Astrocyte of the cerebellum (primary cell): ENCODE measurements at places on chromosomes 4 and X.

- DNase-seq, result no peak
Measured at GRCh38 chr4:184318852-184319251, 101.2 kb upstream of the ENPP6 start.

DNA sequence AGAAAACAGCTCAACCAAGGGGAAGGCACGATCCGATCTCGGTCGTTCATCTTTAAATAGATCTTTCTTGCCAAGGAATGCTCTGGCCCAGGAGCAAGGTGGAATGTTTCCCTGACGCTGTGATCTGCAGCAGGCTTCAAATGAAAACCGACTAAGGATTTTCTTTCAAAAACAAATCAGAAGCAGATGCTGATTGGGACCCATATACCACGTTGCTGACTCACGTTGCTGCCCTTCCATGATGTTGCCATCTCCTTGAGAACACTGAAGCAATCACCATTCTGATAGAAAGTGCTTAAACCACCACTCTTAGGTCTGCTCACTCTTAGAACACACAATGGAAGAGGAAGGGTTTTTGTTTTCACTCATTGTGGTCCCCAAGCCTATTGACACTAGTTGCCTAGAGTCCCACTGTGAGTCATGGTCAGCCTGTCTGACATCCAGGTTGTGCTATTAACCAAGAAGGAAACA, 26.1 kb downstream of the LAMTOR3 start:
- peak; percentile 19 for DNase-seq

- no peak for DNase-seq
Measured at GRCh38 chr4:138007572-138007971, 234.6 kb downstream of the SLC7A11 start.

DNA sequence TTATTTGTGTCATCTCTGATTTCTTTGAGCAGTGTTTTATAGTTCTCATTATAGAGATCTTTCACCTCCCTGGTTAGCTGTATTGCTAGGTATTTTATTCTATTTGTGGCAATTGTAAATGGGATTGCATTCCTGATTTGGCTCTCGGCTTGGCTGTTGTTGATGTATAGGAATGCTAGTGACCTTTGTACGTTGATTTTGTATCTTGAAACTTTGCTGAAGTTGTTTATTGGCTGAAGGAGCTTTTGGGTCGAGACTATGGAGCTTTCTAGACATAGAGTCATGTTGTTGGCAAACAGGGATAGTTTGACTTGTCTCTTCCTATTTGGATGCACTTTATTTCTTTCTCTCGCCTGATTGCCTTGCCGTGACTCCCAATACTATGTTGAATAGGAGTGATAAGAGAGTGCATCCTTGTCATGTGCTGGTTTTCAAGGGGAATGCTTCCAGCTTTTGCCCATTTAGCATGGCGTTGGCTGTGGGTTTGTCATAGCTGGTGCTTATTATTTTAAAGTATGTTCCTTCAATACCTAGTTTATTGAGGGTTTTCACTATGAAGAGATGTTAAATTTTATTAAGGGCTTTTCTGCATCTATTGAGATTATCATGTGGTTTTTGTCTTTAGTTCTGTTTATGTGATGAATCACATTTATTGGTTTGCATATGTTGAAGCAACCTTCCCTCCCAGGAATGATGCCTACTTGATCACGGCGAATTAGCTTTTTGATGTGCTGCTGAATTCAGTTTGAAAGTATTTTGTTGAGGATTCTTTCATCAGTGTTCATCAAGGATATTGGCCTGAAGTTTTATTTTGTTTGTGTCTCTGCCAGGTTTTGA, 72.7 kb upstream of the BOD1L1 start:
- peak; percentile 71 for DNase-seq

DNA sequence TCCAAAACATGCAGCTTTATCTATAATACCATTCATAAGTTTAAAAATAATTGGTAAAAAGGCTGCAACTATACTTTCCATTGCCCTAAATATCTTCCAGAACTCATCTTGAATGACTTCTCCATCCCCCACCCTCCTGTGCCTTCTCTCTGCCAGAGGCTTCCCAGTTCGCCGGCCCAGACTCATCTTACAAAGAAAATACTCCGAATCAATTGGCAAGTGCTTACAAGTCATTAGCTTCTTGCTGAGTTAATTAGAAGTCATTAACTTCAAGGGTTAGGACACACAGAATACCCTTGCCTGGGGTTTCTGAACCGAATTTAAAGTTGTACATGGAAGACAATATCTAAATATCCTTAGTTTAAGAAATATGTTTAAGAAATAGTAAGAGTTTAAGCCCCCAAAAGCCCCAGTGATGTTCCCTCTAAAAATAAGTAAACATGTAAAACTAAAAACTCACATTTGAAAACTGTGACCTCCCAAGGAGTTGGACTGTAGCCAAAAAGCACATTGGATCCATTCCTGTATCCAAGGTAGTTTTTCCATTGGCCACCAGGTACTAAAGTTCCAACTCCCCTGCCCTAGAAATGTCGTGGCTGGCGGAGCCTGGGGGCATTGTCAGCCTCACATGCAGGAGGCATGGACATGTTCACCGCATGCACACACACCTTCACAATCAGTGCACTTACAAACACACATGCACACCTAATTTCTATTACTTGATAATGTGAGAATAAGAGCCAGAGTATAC, 535.2 kb upstream of the FAT1 start:
- DNase-seq, result no peak

DNA sequence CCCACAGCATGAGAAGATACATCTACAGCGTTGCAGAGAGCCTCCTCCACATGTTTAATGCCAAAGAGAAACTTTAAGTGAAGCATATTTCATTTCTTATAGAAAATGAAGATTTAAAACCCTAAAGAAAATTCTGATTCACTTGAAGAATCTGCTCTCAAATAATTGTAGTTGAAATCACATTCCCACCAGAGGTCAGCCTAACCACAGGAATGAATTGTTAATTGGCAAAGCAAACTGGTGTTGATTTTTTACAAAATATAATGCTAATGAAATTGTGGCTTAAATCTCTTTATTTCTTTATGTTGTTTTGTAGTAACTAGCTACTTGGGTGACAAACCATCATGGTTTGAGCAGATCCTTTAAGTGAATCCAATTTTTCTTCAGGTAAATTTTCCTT, 31.1 kb upstream of the WDR17 start:
- peak; percentile 50 for DNase-seq

GRCh38 chr4:93199492-93199891, 629.1 kb upstream of the ATOH1 start:
- peak; percentile 80 for DNase-seq

DNA sequence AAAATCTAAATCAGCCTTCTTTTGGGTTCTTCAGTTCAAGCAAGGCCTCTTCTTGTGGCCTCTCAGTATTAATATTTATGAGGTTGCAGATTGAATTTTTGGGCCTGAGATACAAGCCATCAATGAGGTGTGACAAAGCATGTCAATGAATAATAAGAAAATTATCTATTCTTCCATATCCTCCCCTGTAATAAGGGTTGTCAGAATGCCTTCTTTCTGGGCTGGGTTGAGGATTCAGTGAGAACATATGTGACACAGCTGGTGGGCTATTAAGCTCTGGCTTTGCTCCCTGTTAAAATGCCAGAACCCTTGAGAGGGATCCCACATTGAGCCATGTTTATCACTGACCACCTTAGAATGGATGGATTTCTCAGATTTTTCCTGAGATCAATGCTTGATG, 187.2 kb downstream of the AR start:
- DNase-seq, result no peak

GRCh38 chr4:125331116-125331515, 16.4 kb downstream of the FAT4 start:
- DNase-seq, result no peak

- DNase-seq, result no peak
Measured at GRCh38 chrX:46572340-46572936, 1.1 kb upstream of the CHST7 start.

- DNase-seq, result no peak
Measured at GRCh38 chr4:165524532-165525190, 145.9 kb downstream of the CPE start.

GRCh38 chr4:143667461-143667860, 33.0 kb downstream of the FREM3 start:
- DNase-seq, result peak; percentile 90

DNA sequence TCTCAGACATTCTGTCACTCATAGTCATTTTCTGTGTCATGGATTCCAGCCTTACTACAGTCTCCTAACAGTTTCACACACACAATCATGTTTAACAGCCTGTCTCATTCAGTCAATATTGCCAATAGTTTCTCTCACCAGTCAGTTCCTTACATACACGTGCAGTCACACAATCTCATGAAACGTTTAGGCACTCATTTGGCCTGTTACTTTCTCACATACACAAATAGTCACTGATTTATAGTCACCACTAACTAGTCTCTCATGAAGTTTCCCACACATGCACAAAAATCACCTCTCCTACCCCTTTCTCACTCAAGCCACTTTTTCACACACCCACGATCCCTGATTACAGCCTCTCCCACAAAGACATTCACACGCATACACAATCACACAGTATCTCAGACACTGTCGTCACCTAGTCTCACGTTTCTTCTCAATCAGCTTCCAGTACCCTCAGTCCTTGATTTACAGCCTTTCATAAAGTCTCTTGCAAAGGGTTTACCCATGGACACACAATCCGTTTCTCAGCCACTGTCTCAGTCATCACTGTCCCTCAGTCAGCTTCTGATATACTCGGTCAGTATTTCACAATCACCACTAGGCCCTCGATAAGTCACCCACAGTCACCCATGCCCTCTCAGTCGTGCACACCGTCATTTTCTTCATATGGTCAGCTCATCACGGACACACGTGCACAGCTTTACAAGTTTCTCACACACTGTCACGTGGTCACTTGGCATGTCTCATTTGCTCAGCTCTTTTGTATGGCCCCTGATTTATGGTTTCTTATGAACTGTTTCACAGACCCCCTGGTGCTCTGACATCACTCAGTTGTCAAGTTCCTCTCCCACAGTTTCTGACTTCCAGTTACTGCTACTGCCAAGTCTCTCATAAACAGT, 4.2 kb upstream of the CFP start:
- no peak for DNase-seq

- peak; percentile 31 for DNase-seq
Measured at GRCh38 chr4:17117746-17118145, 219.3 kb upstream of the LDB2 start.

- DNase-seq, result no peak
Measured at GRCh38 chr4:82905205-82905604, 4.7 kb downstream of the THAP9 start.

DNA sequence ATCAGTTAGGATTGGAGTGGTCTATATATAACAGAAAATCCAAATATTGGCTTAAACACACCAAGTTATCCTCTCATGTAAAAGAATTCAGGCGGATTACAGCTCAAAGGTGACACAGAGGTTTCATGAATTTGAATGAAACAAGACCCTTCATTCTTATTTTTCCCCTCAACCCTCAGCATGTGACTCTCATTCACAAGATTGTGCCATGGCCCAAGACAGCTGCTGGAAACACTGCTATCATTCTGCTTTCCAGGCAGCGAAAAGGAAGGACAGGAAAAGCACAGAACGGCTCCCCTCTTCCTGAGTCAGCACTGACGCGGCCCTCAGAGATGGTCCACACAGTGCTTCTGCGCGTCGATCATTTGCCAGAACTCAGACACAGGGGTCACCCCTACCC, 891.0 kb upstream of the FRG1 start:
- DNase-seq, result no peak

DNA sequence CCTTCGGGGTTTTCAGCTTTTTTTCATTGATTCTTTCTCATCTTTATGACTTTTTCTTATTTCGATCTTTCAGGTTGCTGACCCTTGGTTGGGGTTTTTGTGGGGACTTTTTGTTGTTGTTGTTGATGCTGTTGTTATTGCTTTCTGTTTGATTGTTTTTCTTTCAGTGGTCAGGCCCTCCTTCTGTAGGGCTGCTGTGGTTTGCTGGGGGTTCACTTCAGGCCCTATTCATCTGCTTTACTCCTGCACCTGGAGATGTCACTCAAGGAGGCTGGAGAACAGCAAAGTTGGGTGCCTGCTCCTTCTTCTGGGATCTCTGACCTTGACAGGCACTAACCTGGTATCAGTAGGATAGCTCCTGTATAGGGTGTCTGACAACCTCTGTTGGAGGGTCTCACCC, 39.9 kb upstream of the PCDH18 start:
- DNase-seq, result no peak

DNA sequence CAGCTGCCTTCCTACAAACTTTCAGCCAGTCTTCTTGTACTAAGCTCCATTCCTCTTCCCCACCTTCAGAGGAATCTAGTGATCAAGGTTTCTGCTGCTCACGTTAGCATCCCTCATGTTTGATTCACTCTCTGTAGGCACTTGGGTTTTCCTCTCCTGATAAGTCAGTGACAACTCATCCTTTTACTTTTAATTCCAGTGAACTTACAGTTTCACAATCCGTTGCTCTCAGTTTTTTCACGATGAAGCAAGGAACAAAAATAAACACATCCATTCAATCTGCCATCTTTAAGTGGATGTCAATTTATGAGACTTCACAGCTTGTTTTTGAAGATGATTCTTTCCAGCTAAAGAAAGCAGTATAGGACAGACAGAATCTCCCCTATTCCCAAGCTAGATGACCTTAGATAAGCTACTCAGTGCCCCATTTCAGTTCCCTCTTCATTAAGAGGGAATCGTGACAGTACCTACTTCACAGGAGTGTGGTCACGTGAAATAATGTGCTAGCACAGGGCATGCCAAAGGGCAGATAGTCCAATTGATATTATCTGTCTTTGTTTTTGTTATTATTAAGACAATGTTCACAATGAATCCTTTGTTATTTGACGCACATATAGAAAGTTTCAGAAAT, 234.3 kb downstream of the PALLD start:
- DNase-seq, result no peak

DNA sequence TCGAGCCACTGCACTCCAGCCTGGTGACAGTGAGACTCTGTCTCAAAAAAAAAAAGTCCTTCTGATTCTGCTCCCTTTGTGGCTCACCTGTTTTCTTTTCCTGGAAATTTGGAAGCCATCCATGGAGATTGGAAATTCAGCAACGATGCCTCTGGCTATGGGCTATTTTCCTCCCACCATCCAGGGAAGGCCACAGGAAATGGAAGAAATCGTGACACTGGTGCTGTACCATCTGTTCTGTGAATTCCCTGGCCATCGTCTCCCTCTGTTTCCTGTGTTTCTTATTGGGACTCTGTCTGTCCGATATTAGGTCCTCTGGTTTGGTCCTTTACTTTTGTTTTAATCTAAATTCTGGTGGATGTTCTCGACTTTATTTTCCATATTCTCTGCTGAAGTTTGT, 29.4 kb upstream of the ADRA2C start:
- DNase-seq, result no peak

DNA sequence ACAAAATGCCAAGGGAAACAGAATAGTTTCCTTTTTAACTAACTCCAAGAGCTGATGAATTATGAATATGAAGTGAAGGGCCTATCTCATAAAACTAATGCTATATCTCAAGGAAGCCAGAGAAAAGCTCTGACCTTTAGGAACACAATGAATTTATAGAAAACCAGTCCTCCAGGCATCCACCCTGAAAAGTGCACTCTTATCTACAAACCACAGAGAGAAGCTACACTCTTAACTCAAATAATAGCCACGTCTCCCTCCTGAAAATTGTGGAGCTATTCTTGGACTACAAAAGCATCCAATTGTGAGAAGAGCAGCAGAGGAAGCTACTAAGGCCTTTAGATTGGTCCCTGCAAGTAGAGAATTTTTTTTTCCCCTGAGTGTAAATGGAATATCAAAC, 253.9 kb downstream of the IL15 start:
- DNase-seq, result no peak

- peak; percentile 73 for DNase-seq
Measured at GRCh38 chr4:186932631-186933187, 209.1 kb upstream of the FAT1 start.

GRCh38 chrX:48826135-48826875, at the start of gene ERAS:
Gene ERAS, plus strand, starts transcription at chrX:48826513. Its CDS starts 2,611 bp downstream, at chrX:48829124.
- DNase-seq, result no peak

GRCh38 chr4:107077192-107077591, 41.1 kb upstream of the DKK2 start:
- DNase-seq, result no peak
